ENCODE measurements at places on chromosomes 11 and 22.

GRCh38 chr11:76276781-76277155 is 70.5 kb upstream of the WNT11 start:
- DNase-seq, result no peak

DNA sequence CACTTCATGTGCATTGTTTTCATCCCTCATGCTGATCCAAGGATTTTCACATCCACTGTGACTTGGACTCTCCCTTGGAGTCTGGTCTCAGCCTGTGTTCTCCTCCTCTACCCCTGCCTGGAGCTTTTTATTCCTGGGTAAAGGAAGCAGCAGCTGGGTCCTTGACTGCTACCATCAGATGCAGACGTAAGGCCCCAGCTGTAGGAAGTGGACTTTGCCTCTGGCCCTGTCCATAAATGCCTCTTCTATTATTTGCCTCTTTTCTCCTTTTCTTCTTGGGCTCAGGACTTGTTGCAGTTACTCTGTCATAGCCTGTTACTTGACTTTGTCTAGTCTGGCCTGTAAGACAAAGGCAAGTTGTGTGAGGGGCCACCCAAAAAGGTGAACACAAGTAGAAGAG is 303.8 kb downstream of the NXPE2 start:
- no peak for DNase-seq

- no peak for DNase-seq
Measured at GRCh38 chr22:24954856-24955255, 2.3 kb downstream of the KIAA1671 start.

DNA sequence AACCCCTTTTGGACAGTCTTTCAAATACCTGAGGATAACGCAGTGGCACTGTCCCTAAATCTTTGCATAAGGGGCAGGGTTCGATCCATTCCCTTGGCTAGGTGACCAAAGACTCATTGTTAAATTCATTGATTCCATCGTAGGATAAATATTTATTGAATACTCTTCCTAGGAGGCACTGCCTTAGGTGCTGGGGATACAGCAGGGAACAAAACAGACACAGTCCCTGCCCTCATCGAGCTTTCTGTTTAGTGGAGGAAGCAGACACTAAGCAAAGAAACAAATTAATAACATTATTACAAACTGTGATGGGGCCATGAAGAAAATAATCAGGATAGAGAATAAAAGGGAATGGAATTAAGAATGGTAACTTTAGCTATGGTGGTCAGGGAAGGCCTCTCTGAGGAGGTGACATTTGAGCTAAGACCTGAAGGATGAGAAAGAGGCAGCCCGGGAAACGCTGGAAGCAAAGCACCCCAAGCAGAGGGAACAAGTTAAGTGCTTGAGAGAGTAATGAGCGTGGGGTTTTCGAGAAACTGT is 689 bp downstream of the B3GAT3 start:
- DNase-seq, result no peak

- no peak for DNase-seq
Measured at GRCh38 chr11:88704485-88704884, 361.3 kb downstream of the GRM5 start.

DNA sequence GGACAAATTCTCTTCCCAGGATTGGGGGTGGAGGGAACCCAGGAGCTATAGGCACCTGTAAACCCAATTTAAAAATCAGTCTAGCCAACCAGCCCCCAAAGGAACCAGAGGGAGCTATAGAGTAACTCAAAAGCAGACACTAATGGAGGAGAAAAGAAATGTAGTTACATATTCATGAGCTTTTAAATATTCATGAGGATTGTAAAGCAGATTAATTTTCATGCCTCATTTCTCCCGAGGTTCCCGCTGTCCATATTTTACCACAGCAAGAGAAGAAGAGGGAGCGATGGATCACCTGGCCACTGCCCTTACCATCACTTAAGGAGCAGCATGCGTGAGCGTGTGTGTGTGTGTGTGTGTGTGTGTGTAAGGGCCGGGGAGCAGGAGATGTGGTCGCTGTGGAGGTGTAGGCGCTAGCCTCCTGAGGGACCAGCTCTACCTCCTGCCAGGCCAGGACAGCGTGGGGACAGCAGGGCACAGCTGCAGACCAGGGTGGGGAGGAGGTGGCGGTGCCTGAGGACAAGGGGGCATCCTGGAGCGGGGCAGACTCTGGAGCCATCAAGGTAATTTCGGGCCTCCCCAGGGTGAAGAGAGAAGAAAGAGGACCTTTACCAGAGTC is 100.7 kb upstream of the THY1 start:
- no peak for DNase-seq

All from activated T-cell treated with anti-CD3 and anti-CD28 coated beads for 1 hour (primary cell).